ENCODE measurements at places on chromosomes 13 and 19. TPM values are rescaled to one million over a fixed set of nuclear protein-coding genes. Genes with fewer than 3 reads are reported as not detected.
A peak's percentile ranks its signal among the peaks of the same experiment; 100 is the strongest.

DNA sequence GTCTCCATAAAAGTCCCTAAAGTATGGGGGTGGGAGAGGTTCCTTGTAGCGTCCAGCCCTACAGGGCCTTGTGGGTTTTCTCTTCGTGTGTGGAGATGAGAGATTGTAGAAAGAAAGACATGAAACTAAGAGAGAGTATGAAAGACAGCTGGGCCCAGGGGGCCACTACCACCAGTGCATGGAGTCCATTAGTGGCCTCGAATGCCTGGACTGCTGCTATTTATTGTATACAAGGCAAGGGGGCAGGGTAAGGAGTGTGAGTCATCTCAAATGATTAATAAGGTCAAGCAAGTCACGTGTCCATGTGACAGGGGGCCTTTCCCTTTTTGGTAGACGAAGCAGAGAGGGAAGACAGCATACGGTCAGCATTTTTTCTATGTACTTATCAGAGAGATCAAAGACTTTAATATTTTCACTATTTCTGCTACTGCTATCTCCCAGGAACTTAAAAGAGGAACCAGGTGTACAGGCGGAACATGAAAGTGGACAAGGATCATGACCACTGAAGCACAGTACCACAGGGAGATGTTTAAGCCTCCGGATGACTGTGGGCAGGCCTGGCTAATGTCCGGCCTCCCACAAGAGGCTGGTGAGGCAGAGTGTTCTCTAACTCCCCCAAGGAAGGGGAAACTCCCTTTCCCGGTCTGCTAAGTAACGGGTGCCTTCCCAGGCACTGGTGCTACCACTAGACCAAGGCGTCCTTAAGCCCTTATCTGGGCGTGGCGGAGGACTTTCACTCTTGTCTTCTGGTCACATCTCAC is 25.5 kb downstream of the FGF21 start:
- DNase-seq = no peak
- no peaks in the 10 kb centered on the region for H3K27me3 ChIP-seq
- H3K27ac ChIP-seq = peak overlapping the region; percentile 47

DNA sequence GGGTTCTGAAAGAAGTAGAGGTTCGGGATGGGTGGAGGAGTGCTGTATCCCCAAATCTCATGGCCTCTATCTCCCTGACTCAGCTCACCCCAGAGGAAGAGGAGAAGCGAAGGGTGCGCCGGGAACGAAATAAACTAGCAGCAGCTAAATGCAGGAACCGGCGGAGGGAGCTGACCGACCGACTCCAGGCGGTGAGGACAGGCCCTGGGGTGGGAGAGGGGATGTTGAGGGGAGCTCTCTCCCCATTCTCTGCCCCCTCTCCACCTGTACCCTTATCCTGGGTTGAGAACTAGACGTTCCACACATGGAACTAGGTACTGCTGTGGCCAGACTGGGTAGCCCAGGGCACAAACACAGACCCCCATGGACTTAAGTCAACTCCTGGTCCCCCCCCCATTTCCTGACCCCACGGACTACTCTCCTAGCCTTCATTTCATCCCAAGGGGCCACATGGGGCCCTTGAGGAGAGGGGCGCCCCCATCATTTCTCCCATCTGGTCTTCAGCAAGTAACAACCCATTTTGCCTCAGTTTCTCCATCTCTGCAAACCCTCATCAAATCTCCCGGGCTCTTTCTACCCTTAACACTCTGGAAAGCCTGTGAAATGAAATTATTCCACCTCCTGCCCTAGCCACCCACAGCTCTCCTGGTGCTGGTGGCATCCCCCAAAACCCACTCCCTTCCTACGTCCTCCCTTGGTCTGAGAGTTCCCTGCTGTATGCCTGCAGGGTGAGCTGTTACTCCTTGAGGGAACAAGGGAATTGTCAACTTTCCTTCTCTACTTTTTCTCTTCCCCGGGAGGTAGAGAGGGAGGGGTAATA is 3.5 kb downstream of the FOSB start:
- no peaks in the 10 kb centered on the region for H3K27me3 ChIP-seq
- DNase-seq = no peak
- no peak overlapping the region for H3K4me3 ChIP-seq
- no peaks in the 10 kb centered on the region for H3K4me1 ChIP-seq
- no peaks in the 10 kb centered on the region for H3K36me3 ChIP-seq
- no peak overlapping the region for H3K27ac ChIP-seq

DNA sequence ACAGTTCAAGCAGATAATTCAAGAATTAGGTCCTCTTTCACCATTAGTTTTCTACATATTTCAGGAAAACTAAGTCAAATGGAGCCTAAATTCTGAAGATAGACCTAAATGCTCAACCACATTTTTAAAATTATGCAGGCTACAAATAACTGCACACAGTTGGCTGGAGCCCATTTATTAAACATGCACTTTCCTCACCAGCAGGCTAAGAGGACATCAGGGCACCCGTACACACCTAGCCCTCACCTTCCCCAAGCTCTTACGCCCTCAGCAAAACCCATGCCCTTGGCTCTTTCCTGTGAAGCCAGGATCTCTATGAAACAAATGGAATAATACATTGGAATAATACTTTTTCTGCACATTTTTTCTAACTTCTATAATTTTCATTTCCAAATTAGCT is 18.2 kb downstream of the IRS2 start:
- no peak overlapping the region for H3K4me3 ChIP-seq
- no peaks in the 10 kb centered on the region for H3K27me3 ChIP-seq

DNA sequence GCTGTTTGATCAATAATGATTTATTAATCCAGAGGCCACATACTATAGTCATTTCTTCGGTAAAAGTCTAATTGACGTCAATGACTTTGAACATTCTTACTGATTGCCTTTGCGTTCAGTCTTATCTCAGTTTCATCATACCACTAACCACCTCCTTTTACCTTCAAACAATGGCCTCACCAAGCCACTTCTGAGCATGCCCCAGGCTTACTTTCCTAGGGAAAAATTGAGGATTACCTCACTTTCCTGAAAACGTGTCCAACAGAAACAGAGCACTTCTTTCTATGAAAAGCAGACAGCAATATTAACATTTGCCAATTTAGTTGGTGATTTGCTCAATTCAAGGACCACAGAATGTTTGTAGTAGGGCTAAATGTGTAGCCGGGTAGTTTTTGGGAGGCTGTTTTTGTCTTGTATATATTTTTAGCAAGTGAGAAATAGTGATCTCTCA is 157.6 kb downstream of the KLF5 start:
- H3K36me3 ChIP-seq = no peaks in the 10 kb centered on the region
- no peaks in the 10 kb centered on the region for H3K4me1 ChIP-seq
- H3K4me3 ChIP-seq = no peak overlapping the region

- no peak overlapping the region for H3K27ac ChIP-seq
- no peak for DNase-seq
- H3K27me3 ChIP-seq = no peaks in the 10 kb centered on the region
- no peaks in the 10 kb centered on the region for H3K36me3 ChIP-seq
Observed at GRCh38 chr19:49968279-49968922, 7.4 kb upstream of the SIGLEC11 start.

DNA sequence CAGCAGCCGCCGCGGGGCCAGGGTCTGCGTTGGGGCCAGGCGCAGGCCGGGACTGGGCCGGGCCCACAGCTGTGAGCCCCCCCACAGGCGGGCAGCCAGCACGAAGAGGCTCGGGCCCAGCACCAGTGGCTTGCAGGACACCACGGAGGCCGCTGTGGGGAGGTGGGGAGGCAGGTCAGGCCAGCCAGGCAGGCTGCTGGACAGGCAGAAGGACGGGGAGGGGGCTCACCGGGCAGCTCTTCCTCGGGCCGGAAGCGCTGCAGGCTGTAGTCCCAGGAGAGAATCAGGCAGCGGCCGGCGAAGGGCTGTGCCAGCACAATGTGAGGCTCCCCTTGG is 8.3 kb downstream of the LGI4 start:
- no peaks in the 10 kb centered on the region for H3K27me3 ChIP-seq
- no peaks in the 10 kb centered on the region for H3K36me3 ChIP-seq
- no peak overlapping the region for H3K27ac ChIP-seq
- no peak for DNase-seq

DNA sequence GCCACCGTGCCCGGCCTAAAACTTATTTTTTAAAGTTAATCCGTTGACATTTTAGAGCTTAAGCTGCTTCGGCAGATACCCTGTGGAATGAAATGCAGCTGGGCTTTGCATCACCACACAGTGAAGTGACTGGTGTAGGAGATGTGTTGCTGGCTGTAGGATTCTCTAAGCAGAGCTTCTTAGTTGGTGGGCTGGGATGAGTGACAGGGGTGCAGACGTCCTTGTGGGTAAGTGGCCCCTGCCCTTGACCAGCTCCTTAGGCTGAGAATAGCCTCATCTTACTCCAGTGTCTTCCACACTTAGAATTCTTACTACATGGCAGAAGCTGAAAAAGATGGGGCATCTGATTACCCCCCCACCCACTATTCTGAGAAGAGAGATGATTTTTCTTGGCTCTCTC is 11.6 kb downstream of the GATAD2A start:
- DNase-seq = no peak
- no peak overlapping the region for H3K27ac ChIP-seq
- no peaks in the 10 kb centered on the region for H3K36me3 ChIP-seq

GRCh38 chr13:46476174-46476573 is 76.8 kb upstream of the LRCH1 start:
- H3K27ac ChIP-seq = no peak overlapping the region
- DNase-seq = no peak

DNA sequence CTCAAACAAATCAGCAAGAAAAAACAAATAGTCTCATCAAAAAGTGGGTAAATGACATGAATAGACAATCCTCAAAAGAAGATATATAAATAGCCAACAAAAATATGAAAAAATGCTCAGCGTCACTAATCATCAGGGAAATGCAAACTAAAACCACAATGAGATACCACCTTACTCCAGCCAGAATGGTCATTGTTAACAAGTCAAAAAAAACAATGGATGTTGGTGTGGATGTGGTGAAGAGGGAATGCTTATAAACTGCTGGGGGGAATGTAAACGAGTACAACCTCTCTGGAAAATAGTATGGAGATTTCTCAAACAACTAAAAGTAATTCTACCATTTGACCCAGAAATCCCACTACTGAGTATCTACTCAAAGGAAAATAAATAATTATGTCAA is 239.2 kb upstream of the RFC3 start:
- no peak overlapping the region for H3K27ac ChIP-seq
- H3K4me1 ChIP-seq = no peaks in the 10 kb centered on the region
- no peak for DNase-seq
- no peak overlapping the region for H3K4me3 ChIP-seq

GRCh38 chr13:40161931-40162330 is 504.5 kb downstream of the FOXO1 start:
- no peaks in the 10 kb centered on the region for H3K36me3 ChIP-seq
- H3K27me3 ChIP-seq = no peaks in the 10 kb centered on the region
- no peaks in the 10 kb centered on the region for H3K4me1 ChIP-seq

DNA sequence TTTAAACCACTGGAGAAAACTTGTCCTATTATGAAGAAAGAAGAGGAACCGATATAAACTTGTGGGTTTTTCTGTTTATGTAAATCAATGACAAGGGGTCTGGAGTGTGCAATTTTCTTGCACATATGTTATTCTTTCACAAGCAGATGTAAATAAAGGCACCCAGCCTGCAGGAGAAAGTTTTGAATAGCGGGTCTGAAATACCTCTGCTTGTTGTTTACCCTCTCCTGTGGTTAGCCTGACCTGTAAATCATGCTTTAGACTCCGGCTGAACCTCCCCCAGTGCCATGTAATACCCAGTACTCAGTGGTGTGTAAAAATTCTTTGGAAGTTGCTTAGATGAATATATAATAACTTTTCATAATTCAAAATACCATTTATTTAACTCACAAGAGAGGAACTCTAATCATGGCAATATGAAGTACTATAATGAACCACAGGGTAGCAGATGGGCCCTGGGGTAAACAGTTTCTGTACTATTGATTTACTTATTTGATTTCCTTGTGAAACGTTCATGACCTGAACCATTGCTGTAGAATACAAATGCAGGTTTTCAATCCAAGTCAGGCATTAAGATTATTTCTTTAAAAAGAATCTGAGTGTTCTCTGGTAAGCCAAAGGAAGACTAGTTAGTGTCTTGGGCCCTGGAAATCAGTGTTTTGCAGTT is 245.1 kb downstream of the LMO7 start:
- H3K27me3 ChIP-seq = no peaks in the 10 kb centered on the region
- H3K36me3 ChIP-seq = no peaks in the 10 kb centered on the region
- H3K4me1 ChIP-seq = no peaks in the 10 kb centered on the region
- no peak for DNase-seq

GRCh38 chr13:40401911-40402776 is 264.3 kb downstream of the FOXO1 start:
- no peaks in the 10 kb centered on the region for H3K27me3 ChIP-seq
- DNase-seq = peak; percentile 97
- H3K36me3 ChIP-seq = no peaks in the 10 kb centered on the region
- peaks cover 9% of the 10 kb centered on the region for H3K4me1 ChIP-seq

DNA sequence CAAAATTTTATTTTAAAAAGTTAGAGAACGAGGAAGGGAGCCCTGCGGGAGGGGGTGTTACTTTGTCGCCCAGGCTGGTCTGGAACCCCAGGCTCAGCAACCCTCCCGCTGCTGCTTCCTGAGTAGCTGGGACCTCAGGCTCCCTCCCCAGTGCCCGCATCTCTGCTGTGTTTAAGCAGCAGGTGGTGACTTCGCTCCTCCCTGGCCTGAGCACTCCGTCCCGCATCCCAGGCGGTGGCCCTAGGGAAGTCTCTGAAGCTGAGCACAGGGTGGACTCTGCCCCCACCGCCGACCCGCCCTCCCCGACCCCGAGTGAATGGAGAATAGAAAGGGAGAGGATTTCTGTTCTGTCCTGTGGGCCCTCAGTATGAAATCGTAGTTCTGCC is 30.5 kb downstream of the ZNF701 start:
- H3K36me3 ChIP-seq = no peaks in the 10 kb centered on the region
- peak overlapping the region; percentile 61 for H3K4me3 ChIP-seq
- no peaks in the 10 kb centered on the region for H3K27me3 ChIP-seq
- peak overlapping the region; percentile 28 for H3K27ac ChIP-seq
- H3K4me1 ChIP-seq = no peaks in the 10 kb centered on the region

- H3K36me3 ChIP-seq = no peaks in the 10 kb centered on the region
- no peaks in the 10 kb centered on the region for H3K4me1 ChIP-seq
- DNase-seq = no peak
- no peak overlapping the region for H3K27ac ChIP-seq
- H3K27me3 ChIP-seq = no peaks in the 10 kb centered on the region
Observed at GRCh38 chr13:38641164-38641948, 45.5 kb upstream of the FREM2 start.

GRCh38 chr19:1172353-1173158 is 1.5 kb downstream of the SBNO2 start:
- peak overlapping the region; percentile 91 for H3K27ac ChIP-seq
- peak overlapping the region; percentile 74 for H3K4me3 ChIP-seq
- peak; percentile 83 for DNase-seq

- no peak overlapping the region for H3K4me3 ChIP-seq
- H3K36me3 ChIP-seq = no peaks in the 10 kb centered on the region
- H3K27me3 ChIP-seq = no peaks in the 10 kb centered on the region
- DNase-seq = no peak
- no peaks in the 10 kb centered on the region for H3K4me1 ChIP-seq
- no peak overlapping the region for H3K27ac ChIP-seq
Observed at GRCh38 chr13:97540696-97541095, 106.7 kb downstream of the RAP2A start.

ZNF177 gene
- 0.24 TPM for total RNA-seq

PTH2 gene
- not detected for total RNA-seq

MBD3L2 gene
- not detected for total RNA-seq

KIR3DL2 gene
- not detected for total RNA-seq

CCDC169 gene
- total RNA-seq = not detected

ZNF682 gene
- total RNA-seq = 1.0 TPM
